H9 (cell line): ENCODE measurements at places on chromosomes 12 and 14. TPM values are rescaled to one million over a fixed set of nuclear protein-coding genes. Genes with fewer than 3 reads are reported as not detected.

DNA sequence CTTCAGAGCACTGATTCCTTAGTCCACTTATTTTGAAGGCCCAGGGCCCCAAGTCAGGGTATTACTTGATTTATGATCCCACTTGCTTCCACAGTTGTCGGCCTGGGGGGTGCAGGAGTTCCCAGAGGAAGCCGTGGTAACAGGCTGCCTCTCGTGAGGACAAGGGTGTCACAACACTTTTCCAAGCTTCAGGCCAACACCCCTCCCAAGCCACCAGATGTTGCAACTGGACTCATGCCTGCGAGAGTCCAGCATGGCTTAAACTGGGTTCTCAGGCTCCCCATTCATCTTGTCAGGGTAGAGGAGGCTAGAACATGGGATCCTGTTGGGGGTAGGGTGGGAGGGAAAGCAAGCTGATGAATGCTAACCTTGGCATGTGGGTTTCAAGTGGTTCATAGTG, 56.1 kb downstream of the BMP4 start:
- no peak for DNase-seq

DNA sequence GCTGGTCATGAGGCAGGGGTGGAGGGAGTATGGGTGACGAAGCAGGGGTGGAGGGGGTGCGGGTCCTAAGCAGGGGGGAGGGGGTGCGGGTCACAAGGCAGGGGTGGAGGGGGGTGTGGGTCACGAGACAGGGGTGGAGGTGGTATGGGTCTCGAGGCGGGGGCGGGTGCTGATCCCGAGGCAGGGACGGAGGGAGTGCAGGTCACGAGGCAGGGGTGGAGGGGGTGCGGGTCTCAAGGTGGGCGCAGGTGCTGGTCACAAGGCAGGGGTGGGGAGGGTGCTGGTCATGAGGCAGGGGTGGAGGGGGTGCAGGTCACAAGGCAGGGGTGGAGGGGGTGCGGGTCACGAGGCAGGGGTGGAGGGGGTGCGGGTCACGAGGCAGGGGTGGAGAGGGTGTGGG, 56.5 kb downstream of the ITPK1 start:
- DNase-seq, result no peak

The PKP2 gene
- 18.2 and 18.4 TPM in 2 replicates for total RNA-seq

DNA sequence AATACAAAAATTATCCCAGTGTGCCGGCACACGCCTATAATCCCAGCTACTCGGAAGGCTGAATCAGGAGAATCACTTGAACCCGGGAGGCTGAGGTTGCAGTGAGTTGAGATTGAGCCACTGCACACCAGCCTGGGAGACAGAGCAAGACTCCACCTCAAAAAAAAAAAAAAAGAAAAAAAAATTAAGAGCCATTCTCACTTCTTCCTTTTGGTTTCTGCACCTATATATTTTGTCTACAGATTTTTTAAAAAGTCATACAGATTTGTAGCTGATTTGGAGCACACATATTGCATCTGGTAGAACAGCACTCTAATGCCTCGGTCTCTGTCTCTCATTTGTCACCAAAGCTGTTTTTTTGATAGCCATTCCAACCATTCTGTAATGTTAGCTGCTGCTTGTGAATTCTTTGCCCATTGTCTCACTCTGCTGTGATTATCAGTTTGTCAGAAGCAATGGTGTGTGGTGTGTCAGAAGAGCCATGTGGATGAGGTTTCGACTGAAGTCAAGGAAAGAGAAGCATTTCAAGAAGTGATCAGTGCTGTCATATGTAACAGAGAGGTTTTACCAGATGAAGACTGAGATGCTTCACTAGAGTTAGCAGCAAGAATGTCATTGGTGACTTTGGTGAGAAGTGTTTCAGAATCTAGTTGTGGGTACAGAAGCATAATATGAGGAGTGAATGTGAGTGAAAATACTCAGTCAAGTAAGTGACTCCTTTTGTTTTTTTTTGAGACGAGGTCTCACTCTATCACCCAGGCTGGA, 8.7 kb upstream of the KTN1 start:
- no peak for DNase-seq

DNA sequence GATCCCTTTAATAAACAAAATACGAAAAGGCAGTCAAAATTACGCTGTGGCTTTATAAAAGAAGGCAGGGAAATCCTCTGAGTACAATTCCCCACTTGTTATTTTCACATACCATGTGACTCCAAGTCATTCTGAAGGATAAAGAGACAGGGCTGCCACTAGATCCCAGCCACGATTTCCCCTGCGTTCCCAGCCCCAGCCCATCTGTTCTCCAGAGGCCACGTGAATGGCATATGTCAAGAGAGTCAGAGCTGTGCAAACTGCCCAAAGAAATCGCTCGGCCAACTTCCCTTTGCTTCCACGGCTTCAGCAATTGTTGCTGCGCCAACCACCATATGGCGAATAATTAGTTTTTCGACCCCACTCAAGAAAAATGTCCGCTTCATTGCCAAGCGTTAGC, 161.3 kb downstream of the C12orf42 start:
- DNase-seq, result no peak

- no peak for DNase-seq
These were observed 6.5 kb upstream of the OR4E1 start for GRCh38 chr14:21680072-21680471.

- DNase-seq, result peak; percentile 69
These were observed 22.5 kb upstream of the NKX2-8 start for GRCh38 chr14:36604757-36605505.

GRCh38 chr12:12586879-12587675, 24.4 kb upstream of the DUSP16 start:
- DNase-seq, result no peak

DNA sequence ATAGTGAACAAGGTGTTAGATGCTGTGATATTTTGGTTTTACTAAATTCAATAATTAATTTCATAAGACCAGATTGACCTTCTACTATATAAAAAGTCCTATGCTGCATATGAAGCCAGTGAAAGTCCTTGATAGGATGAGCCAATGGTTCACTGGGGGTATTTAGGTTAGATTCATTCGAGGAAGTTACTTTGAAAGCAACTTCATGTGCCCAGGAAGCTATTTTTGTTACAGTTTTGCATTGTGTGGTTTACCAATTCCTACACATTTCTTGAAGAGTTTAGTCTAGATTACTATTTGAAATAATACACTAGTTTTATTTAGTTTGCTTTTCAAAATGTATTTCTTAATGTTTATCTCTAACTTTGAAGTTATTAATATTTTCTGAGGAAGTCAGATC, 58.5 kb upstream of the RMST start:
- no peak for DNase-seq

DNA sequence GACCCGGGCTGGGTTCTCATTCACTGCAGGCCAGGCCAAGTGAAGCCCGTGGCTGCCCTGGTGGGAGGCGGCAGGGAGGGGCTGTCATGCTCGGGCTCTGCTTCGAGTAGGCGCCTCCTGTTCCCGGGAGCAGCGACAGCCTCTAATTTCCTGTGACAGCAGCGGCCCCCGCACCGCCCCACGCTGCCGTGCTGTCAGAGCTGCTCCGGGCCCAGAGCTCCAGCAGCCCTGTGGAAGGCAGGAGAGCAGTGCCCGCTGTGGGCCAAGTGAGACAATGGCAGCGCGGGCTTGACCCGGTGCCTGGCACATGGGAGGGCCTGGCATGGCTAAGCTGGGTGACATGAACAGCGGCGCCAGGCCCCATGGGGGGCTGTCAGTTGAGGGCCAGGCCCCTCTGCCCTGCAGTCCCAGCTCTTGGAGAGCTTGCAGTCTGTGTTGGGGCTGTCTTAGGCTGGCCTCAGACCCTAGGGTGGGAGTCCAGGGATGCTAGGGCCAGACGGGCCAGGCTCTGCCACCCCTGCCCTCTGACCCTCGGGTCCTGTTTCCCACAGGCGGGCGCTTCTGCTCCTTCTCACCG, 5.1 kb downstream of the TRMT61A start:
- no peak for DNase-seq

- DNase-seq, result peak; percentile 72
These were observed 96.9 kb upstream of the FGD4 start for GRCh38 chr12:32302218-32303173.

DNA sequence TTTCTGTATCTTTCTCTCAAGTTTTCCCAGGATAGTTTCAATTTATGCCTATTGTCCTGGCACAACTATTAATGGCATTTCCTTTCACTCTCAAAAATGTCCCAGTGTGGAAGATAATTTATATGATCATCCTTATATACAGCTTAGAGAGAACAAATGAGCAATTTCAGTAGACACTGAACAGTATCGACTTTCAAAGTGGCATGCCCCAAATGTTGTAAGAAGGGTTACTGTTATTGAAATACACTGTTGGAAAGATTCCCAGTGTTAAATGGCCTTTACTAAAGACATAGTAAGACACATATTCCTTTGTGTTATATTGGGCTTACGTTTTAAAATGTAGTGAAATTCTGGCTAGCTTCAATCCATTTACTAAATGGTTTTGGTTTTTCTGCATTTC, 202.3 kb upstream of the CDKN3 start:
- no peak for DNase-seq

The DNAJC22 gene
- total RNA-seq, result 2.6 and 3.2 TPM in 2 replicates

GRCh38 chr12:6396031-6396430, 12.1 kb downstream of the LTBR start:
- no peak for DNase-seq

GRCh38 chr14:93525696-93526451, 95.1 kb downstream of the UNC79 start:
- DNase-seq, result no peak

The BDKRB1 gene
- not detected in 2 replicates for total RNA-seq

DNA sequence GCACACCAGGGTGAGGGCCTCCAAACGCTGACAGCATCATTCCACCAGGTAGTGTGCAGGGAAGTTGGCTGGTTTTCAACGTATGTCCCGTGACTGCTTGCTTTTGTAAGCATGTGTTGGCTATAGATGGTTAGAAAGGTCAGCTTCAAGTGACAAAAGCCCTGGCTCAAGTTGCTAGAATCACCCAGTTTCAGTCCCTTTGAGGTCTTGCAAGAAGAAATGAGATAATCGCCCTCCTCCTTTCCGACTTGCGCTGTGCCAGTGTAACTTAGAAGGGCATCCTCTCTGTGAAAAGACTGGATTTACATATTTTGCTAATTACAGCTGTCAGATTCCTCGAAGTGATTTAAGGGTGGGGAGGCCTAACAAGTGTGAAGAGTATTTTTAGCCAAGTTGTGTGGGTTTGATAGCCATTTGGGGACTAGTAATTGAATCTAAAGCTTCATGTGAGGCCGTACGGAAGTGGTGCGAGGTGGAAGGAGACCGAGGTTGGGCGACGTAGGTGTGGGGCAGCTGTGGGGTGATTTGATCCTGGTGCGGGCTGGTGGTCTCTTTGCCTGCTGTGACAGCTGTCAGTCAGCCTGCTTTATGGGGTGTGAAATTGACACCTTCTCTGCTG, 94.7 kb downstream of the CHST11 start:
- DNase-seq, result no peak

The NDUFA12 gene
- 104 and 105 TPM in 2 replicates for total RNA-seq

DNA sequence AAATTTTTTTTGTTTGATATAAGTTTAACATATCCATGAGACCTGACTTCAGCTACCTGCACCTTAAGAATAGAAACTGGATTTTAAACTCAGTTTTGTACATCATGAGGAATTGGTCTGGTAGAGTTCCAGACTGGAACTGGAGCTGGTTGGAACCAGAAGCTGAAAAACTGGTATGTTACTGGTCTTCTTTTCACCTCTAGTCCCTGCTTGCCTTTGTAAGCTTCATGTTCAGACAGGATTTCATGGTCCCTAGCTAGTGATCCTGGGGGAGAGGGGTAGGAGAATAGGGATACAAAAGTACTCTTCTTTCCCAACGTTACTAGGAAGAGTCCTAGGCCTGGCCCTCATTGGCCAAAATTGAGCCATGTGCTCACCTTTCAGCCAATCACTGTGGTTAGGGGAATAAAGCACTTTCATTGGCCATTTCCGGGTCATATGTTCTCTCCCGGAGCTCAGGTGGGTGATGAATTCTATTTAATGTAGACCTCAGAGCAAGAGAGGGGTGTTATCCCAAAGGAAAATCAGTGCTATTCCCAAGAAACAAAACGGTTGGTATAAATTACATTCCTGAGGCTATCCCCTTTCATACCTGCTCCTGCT, 36.9 kb upstream of the APPL2 start:
- no peak for DNase-seq

GRCh38 chr12:1488908-1489381, 105.4 kb downstream of the FBXL14 start:
- DNase-seq, result no peak

DNA sequence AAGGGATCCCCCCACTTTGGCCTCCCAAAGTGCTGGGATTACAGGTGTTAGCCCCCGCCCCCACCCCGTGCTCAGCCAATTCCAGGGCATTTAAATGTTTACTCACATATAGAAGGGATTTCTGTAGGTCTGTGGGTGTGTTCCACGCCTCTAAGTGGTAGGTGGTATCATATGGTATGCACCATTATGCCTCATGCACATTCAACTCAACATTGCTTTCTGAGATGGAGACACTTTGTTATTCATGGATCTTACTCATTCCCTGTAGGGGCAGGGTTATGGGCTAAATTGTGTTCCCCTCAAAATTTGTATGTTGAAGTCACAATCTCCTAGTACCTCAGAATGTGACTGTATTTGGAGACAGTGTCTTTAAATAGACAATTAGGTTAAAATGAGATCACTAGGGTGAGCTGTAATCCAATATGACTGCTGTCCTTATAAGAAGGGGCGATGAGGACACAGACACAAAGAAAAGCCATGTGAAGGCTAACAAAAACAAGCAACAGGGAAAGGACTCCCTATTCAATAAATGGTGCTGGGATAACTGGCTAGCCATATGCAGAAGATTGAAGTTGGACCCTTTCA, 200.6 kb downstream of the EFCAB11 start:
- no peak for DNase-seq

The GALNT8 gene
- 5.4 and 5.9 TPM in 2 replicates for total RNA-seq

DNA sequence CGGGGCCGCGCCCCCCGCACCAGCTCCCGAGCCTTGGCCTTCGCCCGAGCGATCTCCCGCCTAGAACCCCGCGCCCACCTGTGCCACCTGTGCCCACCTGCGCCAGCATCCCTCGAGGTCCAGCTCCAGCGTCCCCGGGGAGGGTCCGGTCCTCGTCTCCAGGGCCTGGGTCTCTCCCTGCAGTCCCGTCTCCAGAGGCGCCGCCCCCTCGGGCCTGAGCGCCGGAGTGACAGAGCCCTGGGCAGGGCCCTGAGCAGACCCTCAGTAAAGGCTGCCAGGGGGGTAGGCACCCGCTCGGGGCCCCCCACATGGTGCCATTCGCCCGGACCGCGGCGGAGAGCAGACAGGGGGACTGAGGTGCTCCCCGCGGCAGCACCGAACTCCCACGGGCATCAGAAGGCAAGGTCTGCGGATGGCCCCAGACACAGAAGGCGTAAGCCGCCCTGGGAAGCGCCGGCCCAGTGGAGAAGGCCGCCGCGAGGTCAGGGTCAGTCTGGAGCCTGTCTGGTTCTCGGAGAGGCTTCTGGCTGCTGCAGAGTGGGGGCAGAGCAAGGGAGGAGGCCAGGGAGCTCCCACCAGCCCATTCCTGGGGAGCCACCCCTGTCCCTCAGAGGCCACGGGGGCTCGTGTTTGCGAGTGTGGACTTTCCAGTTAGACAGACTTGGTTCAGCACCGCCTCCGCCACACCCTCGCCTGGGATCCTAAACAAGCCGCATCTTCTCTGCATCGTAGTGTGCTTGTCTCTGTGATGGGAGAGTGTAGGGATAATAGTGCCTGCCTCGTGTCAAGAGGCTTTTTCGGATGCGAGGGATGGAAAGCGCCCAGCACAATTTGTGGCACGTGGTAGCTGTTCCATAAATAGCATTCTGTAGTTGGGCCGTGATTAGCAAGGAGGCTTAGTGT, 1.1 kb upstream of the PPP1R13B start:
- peak; percentile 68 for DNase-seq

- DNase-seq, result peak; percentile 31
These were observed 9.8 kb upstream of the KRT8 start for GRCh38 chr12:52914576-52915121.

GRCh38 chr12:124771462-124772288, 92.0 kb downstream of the SCARB1 start:
- peak; percentile 93 for DNase-seq
